Nephron progenitor cell (in vitro differentiated cells): ENCODE measurements at places on chromosomes 5 and 9.

GRCh38 chr9:135605238-135605781 is 34.0 kb downstream of the GLT6D1 start:
- DNase-seq = no peak

DNA sequence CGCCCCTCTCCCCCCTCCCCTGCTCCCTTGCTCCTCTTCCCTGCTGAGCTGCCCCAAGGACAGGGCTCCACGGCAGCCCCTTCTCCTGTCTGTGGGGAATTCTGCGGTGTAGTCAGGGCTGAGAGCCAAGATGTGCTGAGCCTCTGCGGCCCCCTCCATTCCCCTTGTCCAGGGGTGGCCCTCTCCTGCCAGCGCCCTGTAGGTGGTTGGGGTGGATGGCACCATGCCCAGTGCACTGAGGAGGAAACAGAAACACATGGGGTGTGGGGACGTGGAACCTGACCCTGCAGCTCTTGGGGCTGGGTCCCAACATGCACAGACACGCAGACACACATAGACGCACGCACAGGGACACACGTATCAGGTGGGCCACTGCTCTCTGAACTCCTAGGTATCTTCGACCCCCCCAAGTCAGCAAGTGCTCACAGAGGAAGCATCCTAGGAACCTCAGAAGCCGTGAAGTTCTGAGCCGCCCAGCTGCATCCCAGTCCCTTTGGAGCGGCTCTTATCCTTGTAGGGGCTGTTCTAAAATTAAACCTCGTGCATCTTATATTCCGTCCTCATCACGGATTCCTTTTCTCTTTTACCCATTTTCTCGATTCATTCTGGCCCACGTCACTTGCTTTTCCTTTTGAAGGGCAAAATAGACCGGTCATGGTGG is 64.8 kb downstream of the HMCN2 start:
- DNase-seq = no peak

DNA sequence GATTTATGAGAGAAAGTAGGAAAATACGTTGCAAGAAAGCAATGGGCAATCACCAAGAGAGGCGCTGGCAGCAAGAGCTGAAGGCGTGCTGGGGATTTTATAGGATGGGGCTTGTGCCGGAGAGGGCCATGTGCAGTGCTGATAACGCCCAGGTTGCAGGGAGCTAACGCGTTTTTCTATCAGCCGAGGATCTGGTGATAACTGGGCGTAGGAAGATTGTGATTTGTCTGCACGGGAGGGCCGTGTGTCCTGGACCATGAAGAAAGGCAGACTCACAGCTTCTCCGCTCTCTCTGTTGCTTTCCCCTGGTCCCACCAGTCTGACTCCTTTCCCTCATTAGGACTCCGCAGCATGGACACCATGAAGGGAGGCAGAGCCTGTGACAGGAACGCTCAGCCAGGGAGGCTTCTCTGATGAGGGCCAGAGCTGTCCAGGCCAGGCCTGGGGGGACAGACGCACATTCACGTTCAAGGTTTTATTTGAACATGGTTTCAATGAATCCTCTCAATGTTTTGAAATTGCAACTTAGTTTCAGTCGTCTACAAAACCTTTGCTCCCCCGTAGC is 11.9 kb upstream of the CACNA1B start:
- DNase-seq = no peak

DNA sequence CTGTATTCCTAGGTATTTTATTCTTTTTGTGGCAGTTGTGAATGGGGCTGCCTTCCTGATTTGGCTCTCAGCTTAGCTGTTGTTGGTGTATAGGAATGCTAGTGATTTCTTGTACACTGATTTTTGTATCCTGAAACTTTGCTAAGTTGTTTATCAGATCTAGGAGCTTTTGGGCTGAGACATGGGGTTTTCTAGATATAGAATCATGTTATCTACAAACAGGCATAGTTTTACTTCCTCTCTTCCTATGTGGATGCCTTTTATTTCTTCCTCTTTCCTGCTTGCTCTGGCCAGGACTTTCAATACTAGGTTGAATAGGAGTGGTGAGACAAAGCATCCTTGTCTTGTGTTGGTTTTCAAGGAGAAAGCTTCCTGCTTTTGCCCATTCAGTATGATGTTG is 129.9 kb downstream of the DMXL1 start:
- DNase-seq = no peak

DNA sequence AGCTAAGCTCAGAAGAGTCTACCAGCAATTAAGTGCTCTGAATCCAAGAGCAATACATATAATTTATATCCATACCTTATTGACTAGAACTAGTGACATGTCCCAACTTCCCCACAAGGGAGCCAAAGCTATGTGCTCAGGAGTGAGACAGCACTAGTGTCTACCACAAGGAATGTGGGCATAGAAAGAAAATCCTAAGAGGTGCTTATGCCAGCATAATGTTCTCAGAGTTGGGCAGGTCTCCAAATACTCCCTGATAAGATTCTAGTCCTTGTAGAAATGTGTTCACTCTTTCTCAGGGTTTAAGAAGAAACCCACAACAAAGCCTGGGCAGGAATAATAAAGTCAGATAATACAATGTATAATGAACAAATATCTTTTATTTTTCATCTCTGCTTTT is 275.1 kb downstream of the BRINP1 start:
- no peak for DNase-seq

- no peak for DNase-seq
Measured at GRCh38 chr5:132530946-132531345, 12.4 kb downstream of the IL5 start.

GRCh38 chr5:111775224-111775623 is 18.2 kb upstream of the NREP start:
- no peak for DNase-seq

GRCh38 chr9:13166996-13167395 is 112.5 kb downstream of the MPDZ start:
- no peak for DNase-seq

GRCh38 chr9:21434202-21435014 is 5.8 kb upstream of the IFNA1 start:
- DNase-seq = peak; percentile 16

- no peak for DNase-seq
Measured at GRCh38 chr5:139131921-139132432, 66.2 kb downstream of the SIL1 start.

DNA sequence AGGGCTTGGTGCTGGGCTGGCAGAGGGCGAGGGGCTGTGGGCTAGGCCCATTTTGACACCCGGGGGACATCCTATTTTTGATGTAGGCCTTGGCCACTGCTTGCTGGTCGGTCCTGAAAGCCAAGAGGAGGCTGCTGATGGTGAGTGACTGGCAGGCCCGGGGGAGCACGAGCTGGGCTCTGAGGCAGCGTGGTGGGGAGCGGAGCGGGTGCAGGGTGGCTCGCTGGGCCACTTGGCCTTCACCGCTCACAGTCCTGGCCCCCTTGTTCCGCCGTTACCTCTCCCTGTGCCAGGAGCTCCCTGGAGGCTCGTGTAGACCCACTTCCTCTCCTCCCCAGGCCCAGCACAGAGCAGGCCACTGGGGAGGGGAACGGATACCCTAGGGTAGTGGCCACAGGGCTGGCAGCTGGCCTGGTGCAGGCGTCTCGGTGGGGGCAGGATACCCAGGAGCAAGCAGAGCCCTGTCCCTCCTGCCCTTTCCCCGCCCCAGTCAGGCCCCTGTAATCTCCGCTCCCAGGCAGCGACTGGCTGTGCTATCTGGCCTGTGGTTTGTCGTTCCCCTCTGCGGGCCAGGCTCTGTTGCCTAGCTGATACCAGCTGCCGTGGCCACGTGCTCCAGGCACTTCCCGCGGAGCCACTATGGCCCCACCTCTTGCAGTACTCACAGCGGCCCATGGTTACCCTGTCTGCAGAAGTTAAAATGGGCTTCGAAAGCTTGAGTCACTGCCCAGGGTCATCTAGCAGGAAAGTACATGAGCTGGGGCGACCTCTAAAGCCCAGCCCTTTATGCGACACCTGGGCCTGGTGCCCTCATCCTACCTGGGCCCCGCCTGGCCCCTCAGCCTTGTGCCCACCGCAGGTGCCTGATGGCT is 11.7 kb upstream of the DOLPP1 start:
- DNase-seq = no peak

DNA sequence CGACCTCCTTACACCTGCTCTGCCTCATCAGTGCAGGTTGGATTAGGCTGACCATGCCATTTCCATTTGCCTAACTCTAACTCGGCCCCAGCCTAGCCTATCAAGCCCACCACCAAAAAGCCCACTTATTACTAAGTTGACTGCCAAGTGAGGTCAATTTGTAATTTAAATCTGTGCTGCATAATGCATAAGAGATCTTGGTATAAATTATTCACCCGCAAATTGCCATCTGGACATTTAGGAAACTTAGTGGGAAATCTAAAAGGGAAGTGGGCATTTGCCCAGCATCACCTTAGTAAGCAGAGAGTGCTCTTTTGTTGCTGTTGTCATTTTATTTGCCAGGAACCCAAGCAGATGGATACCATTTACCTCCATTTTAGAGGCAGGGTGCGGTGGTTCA is 143.0 kb downstream of the SPOCK1 start:
- DNase-seq = no peak

DNA sequence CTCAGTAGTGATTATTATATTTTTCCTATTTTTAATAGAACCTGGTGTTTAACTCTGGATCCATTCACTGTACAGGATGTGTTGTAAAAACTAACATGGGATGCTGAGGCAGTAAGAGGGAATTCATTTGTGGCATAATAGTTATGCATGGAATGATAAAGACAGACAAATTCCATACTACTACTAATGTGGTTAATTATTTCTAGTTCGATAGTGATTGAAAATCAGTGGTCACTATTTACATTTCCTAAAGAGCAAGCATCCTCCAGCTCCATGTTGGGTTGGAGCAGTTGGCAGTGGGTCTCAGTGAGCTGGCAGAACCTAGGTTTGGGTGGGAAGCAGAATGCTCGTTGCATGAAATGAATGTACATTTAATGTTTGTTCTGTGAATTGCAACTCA is 122.6 kb downstream of the SAXO1 start:
- no peak for DNase-seq

DNA sequence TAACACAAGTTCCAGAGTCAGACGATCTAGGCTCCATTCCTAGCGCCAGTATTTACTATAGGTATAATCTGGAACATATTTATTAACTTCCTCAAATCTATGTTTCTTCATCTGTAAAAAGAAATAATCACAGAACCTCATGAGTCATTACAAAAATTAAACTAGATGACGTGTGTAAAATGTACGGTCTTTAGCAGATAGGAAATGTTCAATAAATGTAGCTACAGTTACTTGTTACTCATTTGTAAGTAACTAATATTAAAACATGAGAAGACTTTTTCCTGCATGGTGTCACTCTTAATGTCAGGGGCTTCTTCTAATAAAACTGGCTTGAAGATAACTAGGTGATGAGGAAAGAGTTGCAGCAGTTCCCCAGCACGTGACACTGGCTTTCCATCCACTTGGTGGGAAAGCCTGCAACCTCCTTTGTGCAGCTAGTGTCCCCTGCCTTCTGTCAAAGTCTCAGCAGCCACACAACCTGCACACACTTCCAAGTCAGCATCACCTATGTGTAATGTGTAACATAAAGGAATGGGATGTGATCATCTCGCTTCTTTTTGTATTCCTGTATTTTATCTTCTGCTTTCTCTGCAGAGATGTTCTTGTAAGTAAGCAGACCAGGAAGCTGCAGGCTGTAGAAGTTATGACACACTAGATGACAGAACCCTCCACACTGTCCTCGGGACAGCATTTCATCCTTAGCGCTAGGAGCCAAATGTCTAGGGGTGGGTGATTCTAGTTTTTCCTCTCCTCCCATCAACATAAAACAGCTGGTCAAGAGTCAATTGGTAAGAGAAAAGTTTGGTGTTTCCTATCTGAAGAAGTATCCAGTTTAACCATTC is 1.8 kb upstream of the JAKMIP2 start:
- DNase-seq = no peak

DNA sequence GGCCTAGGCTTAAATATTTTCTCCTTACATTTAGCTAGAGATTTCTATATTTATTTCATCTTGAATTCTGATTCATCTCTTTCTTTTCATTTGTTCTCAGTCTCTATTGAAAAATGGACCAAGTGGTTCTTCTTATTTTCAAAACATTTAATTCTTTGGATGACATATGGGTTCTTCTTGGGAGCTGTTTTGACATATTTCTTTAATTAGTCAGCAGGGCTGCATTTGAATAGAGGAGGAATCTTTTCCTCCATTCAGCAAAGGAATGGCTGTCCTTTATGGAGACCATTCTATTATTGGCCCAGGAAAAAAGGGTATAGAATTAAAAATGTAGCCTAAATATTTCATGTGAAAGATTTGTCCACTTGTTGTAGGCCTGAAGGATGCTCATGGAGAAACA is 109.9 kb downstream of the RPS23 start:
- DNase-seq = no peak

GRCh38 chr5:150613991-150614660 is 26.3 kb upstream of the SYNPO start:
- DNase-seq = no peak

- no peak for DNase-seq
Measured at GRCh38 chr5:75522025-75522424, 10.3 kb downstream of the POLK start.

DNA sequence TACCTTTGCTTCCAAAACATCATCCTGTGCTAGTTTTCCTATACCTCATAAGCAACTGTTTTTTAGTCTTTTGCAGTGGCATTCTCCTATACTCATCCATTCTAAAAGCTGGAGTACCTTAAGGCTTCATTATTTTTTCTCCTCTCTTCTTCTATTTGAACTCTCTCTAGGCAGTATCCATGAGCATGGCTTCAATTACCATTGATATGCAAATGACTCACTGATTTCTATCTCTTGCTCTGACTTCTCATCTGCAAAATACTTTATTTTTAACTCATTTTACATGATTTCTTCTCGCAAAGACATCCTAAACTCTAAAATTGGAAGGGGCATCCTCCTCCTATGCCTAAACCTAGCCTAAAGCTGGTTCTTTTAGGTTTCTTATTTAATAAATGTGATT is 365.1 kb upstream of the NUDT12 start:
- no peak for DNase-seq

DNA sequence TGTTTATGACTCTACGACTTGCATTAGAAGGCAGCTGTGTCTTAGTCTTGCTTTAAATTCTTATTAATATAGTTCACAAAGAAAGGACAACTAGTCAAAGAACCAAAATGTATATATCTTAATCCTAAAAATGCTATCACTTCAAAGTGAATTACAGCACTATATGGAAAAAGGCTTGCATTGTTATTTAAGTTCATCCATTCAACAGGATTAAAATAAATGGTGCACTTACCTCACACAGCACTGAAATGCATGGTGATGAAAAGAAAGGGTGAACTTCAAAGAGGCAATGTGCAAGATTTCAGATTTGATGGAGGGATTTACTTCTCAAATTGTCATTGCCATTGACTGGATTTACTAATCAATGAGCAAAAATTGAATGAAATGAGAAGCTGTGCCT is 344.4 kb upstream of the NUDT12 start:
- no peak for DNase-seq

- no peak for DNase-seq
Measured at GRCh38 chr9:84072621-84073180, 92.1 kb downstream of the RMI1 start.

GRCh38 chr5:113682497-113683136 is 169.1 kb downstream of the YTHDC2 start:
- no peak for DNase-seq
